ENCODE measurements at places on chromosomes 2 and 18.
A peak's percentile ranks its signal among the peaks of the same experiment; 100 is the strongest.

DNA sequence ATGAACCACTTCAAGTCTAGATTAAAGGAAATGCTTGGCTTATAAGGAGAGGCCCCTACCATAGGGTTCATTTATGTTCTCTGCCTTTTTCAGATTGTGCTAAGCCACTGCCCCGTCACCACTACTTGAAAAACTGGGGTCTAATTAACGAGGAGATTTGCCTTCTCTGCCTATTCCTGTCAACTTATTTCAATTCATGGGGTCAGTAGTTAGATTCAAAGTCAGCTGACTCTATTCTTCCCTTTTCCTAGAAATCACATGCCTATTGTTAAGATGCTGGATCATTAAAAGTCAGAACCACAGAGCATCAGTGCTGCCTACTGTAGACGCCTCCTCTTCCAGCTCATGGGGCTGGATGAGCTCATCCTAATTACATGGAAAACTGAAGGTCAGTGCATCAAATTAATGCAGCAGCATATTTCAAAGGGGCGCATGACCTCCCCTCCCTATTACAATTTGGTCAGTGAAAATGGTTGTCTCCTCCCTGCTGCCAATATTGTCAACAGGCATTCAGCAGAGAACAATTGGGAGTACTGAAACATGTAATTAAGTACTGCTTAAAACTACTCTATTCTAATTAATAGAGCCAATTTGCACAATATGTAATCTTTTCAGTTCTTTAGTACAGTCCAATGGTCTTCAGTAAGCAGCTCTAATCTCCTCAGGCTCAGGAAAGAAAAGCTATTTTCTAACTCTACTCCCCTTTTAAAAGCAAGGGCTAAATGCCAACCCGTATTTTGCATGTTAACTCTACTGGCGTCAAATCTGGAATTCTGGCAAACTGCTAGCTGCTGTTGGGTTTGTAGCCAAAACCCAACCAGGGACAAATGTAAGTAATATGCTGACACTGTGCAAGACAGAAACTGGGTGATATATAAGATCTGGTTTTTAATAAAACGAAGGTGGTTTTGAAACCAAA is 117.4 kb upstream of the ITGB6 start:
- peak; percentile 67 for DNase-seq

- no peak for DNase-seq
Measured at GRCh38 chr18:72742002-72742401, 125.8 kb downstream of the NETO1 start.

- no peak for DNase-seq
Measured at GRCh38 chr18:6404834-6405233, 9.9 kb downstream of the L3MBTL4 start.

- no peak for DNase-seq
Measured at GRCh38 chr18:56652802-56653201, 1.6 kb downstream of the WDR7 start.

GRCh38 chr2:109710505-109711229 is 83.4 kb upstream of the RGPD5 start:
- DNase-seq: no peak

GRCh38 chr2:206420721-206421120 is 22.6 kb upstream of the ADAM23 start:
- DNase-seq: no peak

GRCh38 chr2:54524226-54524991 is 68.3 kb downstream of the SPTBN1 start:
- peak; percentile 86 for DNase-seq

GRCh38 chr2:196604196-196604595 is 35.3 kb upstream of the CCDC150 start:
- no peak for DNase-seq

- peak; percentile 16 for DNase-seq
Measured at GRCh38 chr2:27078267-27079194, at the start of gene EMILIN1. Gene EMILIN1, plus strand, starts transcription at chr2:27078615. Its CDS starts 451 bp downstream, at chr2:27079066.

DNA sequence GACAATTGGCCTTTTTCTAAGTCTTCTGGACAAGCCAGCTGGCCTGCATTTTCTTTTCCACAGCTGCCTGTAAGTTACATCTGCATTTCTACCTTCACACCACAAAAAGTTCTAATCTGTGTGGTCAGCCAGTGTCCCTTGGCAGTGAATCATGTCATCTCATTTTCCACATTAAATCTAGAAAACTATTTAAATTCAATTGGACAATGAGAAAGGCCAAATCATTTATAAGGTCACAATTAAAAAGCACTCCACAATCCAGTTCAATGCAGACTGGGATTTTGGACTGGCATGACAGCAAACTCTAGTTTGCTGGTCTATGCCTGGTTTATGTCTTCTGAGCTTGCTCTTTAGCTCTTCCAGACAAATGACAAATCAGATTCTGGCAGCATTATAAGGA is 494.2 kb upstream of the SPHKAP start:
- no peak for DNase-seq

DNA sequence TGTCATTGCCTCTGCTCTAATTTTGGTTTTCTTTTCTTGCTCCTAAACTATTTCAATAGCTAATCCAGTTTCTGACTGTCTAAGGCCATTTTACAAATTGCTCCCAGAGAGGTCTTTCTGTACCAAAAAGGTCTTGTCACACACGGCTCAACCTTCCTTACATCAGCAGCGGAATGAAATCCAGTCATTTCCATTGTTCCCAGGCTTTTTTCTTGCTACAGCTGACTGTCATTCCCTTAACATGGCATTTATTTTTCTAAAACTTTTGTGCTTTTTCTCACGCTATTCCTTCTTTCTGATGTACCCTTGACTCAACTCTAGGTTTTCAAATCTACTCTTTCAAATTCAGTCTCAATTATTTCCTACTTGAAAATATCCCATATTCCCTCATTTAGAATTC is 24.3 kb downstream of the FAM171B start:
- no peak for DNase-seq

GRCh38 chr2:29382486-29382885 is 267.3 kb downstream of the CLIP4 start:
- no peak for DNase-seq

DNA sequence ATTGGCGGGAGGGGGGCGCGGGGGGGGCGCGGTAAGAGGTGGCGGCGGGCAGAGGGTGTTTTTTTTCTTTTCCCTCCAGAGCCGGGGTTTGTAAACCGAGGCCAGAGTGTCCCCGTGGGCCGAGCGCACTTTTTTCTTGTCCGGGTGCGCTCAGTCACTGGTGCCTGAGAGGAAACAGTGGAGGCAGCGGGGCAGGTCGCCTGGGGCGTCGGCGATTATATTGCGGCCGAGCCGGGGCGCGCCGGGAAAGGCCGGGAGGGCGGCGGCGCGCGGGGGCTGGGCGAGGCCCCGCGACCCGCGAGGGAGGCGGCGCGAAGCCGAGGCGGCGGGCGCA is 275 bp downstream of the HOXD8 start:
- peak; percentile 19 for DNase-seq

GRCh38 chr2:240464514-240465241 is 29.2 kb downstream of the GPC1 start:
- no peak for DNase-seq

DNA sequence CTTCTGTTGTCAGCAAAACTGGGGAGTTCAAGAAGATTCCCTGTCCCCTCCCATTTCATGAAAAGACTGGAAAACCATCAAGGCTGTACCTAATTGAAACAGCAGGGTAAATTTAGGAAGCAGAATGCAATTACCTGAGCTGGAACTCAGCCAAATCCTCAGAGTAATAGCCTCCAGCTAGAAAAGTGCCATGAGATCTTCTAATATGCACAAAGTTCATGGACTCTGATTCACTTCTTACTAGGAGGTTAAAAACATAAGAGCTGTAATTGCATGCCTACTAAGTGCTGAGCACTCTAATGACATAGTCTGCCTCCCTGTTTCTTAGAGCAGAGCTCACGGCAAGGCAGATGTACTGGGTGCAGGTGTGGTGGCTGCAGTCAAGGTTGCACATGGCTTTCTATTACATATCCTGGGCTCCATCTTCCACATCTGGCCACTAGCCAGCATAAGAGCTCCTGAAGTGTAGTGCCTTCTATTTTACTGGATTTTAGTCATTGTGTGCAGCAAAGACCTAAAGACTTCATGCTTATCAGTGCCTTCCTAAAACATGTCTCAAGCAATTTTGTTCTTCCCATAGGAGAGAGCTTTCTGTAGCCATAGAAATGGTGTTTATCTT is 341.7 kb downstream of the PTPRM start:
- no peak for DNase-seq

DNA sequence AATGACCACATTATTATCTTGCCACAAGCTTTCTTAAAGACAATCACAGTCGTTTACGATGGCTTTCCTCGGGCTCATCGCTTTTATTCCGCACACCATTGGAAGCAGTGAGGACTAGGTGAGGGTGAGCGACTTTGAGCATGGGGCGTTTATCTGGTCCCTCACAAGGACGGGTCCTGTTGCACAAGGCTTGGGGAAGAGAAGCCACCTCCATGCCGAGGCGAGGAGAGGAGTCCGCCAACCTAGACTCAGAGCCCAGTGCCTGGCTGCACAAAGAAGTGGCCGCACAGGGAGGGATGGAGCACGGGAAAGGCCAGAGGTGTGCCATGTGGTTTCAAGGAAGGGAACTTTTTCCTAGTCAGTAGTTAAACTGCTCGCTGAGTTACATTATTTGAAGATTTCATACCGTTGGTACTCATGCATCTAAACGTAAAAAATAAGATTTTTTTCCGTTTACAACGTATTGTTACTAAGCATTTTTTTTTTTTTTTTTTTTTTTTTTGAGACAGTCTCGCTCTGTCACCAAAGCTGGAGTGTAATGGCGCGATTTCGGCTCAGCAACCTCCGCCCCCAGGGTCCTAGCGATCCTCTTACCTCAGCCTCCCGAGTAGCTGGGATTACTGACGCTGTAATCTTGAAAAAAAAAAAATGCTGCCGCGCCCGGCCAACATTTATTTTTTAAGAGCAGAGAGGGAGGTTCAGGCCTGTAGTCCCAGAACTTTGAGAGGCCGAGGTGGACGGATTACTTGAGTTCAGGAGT is 849 bp upstream of the CYP27C1 start:
- no peak for DNase-seq

- DNase-seq: no peak
Measured at GRCh38 chr18:33960417-33960816, 264.3 kb downstream of the NOL4 start.

- DNase-seq: no peak
Measured at GRCh38 chr2:15346624-15347023, 214.5 kb downstream of the NBAS start.

DNA sequence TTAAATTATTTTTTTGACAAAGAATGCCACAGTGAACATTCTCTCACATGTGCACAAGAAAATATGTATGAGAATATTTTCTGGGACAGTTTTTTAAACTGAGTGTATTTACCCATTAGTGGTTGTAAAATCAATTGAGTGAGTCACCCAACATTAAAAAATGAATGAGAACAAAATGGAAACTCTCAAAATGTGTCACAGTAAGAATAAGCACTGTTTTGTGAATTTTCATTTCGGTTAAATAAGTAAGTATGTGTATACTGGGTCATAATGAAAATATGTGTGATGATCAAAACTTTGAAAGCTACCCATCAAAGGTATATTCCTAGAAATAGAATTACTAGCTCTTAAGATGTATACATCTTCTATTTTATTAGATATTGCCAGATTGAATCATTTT is 11.6 kb downstream of the BABAM2 start:
- no peak for DNase-seq

DNA sequence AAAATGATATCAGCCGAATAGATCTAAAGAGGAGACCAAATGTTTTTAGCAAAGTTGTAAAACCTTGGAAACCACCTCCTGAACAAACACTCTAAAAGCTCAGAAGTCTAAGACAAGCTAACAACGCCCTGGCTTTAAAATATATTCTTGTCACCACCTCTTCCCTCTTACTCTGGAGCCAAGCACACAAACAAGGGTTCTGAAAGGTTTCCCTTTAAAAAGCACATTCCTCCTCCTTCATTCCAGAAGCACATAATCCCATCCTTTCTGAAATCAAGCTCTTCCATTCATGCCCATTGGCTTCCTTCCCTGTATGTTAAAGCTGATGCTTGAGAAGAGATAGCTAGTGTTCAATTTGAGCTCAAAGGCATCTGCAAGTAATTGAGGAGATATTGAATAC is 382.0 kb downstream of the LNPK start:
- no peak for DNase-seq

DNA sequence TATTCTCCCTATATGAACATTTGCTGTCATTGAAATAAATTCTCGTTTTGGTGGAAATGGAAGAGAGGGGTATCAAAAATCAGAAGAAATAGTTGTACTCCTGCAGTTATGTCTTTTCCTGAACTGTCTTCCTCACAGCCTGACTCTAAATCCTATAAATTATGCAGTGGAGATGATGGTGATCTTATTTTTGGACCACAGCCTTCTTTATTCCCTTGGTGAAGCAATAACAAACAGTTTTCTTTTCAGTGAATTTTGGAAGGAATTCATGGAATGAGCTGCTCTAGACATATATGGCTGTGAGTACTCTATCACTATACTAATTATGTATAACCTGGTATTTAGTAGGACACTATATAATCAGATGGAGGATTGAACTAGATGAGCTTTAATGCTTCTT is 1.7 kb upstream of the SLC25A12 start:
- no peak for DNase-seq

- DNase-seq: peak; percentile 88
Measured at GRCh38 chr2:109513749-109514588, 99.8 kb downstream of the SEPTIN10 start.

GRCh38 chr18:41338341-41338740 is 616.7 kb upstream of the PIK3C3 start:
- no peak for DNase-seq

- peak; percentile 36 for DNase-seq
Measured at GRCh38 chr2:64478502-64479230, 24.7 kb downstream of the LGALSL start.

- DNase-seq: no peak
Measured at GRCh38 chr18:78624646-78625279, 354.9 kb upstream of the SALL3 start.

- peak; percentile 18 for DNase-seq
Measured at GRCh38 chr2:179070895-179071294, 21.0 kb upstream of the CCDC141 start.

- peak; percentile 84 for DNase-seq
Measured at GRCh38 chr2:204691911-204692510, 146.7 kb downstream of the PARD3B start.

DNA sequence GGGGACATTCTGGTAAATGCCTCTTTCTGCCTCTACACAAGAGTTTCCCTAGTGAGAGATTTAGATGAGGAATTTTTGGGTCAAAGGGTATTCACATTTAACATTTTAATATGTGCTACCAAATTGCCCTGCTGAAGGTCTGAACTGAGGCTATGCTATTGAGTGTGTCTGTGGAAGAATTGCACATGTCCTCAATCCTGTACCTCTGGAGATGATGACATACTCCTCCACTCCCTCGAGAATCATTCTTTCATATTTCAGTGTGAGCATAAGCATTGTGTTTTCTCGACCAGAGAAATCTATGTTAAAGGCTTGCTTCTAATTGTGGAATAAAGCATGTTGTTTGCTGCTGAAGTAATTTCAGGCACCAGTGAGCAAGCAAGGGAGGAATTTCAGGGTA is 110.5 kb downstream of the TSN start:
- no peak for DNase-seq

- DNase-seq: no peak
Measured at GRCh38 chr18:53261241-53261640, 921.2 kb downstream of the DCC start.
